ENCODE measurements at places on chromosomes 2 and 18.

DNA sequence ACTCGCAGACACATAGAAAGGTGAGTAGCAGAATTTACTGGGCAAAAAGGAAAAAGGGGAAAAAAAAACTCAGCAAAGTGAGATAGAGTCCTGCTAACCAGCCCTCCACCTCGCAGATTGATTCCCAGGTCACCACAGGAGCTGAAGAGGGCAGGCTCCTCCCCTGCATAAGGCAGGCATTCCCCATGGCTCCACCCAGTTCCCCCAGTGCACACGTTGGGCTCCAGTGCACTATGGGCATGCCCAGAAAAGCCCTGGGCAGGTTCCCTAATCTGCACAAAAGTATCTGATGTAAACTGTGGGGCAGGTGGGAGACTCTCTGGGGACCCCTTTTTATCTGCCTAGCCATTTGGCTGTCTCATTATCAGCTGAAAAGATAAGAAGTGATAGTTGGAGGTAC, 461.2 kb upstream of the TMEFF2 start:
- DNase-seq = no peak

GRCh38 chr2:200310545-200310971, 4.1 kb downstream of the SPATS2L start:
- DNase-seq = peak; percentile 55

DNA sequence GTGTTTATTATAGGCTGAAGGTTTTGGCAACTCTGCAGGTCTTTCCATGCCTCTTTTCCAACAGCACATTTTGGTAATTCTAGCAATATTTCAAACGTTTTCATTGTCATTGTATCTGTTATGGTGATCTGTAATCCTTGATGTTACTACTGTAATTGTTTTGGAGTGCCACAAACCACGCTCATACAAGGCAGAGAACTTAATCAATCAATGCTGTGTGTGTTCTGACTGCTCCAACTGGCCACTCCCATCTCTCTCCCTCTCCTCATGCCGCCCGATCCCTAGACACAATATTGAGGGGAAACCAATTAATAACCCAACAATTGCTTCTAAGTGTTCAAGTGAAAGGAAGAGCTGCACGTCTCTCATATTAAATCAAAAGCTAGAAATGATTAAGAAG, 32.9 kb downstream of the HDLBP start:
- DNase-seq = no peak

GRCh38 chr2:49753344-49753985, 599.1 kb upstream of the FSHR start:
- no peak for DNase-seq

DNA sequence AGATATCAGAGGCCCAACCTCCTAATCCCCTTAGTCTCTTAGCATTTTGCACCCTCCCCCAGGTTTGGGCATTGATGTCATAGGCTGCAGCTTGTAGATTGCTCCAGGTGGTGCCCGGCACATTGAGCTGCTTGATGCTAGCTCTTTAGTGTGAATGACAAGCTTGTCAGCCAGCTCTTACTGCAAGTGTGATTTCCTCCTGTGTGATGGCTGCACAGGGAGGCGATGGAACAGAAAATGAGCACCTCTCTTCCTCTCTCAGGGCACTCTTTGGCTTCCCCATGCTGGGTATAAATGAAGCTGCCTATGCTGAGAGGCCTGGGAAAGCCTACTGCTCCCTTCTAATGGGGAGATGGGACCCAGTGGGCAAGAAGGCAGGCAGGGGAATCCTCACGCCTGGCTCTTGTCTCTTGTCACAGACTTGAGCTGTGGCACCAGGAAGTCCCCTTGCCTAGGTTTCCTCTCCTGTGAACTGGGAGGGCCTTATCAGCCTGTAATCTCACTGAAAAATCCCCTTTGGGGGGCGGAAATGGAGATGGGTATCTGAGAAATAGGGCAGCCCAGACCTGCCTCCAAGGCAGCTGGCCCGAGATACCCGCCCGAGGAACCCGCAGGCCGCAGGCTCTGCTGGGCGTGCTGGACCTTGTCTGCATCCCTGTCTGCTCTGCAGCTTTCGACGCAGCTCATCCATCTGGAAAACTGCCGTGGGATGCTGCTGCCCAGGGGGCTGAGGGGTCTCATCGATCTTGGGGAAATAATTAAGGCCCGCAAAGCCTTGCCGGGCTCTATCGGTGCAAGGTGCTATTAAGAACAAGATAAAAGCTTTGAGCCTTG, 163.5 kb upstream of the CXCR4 start:
- DNase-seq = no peak
